CD4-positive, alpha-beta T cell treated with Interleukin-21 for 1 hour (primary cell): ENCODE measurements at places on chromosomes 1 and 21.

DNA sequence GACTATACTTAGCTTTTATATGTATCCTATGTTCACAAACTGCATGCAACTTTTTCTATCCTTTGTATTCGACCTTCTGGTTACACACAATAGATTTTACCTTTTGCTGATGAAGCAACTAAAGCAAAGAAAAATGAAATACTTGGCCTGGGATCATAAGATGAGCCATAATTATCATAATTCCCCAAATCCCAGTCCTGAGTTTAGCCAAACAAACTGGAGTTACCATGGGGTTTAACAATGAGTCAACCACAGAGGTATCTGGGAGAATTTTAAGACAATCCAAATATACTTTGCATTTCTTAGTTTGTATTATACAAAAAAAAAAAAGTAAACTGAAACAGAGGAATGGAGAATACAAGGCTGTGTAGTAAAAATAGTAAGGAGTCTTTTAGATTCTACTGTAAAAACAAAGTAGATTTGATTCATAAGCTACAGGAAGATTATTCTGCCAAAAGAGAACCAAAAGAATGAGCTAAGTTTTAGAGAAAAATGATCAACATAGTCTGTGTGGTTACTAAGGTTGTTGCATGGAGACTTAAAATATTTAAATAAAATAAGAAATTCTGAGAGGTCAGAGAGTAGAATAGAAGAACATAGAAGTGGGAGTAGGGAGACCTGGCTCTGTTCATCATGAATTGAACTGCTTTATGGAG is 60.4 kb upstream of the GORAB start:
- no peak for DNase-seq

DNA sequence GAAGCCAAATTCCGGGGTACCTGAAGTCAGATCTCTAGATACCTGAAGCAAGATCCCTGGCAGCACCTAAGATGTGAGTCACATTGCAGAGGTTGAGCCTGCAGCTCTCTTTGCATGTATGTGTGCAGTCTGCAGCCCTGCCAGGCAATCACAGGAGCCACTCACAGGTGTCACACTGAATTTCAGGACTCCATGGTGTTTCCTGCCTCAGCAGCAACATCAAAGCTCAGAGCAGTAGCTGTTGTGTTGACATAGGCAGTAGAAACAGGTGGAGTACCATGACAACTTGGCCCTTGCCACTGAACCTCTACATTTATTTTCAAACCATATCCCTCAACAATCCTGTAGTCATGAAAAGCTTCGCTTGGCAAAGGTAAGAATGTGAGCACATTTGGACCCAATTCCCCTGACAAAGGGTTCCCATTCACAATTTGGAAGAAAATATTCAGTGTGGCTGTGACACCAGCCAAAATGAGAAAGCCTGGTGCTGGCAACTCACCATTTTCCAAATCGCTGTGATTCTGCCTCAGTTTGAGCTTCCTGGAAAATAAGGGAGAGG is 419.8 kb upstream of the NFIA start:
- no peak for DNase-seq

GRCh38 chr1:236821091-236821627 is 26.1 kb downstream of the MTR start:
- DNase-seq, result no peak

DNA sequence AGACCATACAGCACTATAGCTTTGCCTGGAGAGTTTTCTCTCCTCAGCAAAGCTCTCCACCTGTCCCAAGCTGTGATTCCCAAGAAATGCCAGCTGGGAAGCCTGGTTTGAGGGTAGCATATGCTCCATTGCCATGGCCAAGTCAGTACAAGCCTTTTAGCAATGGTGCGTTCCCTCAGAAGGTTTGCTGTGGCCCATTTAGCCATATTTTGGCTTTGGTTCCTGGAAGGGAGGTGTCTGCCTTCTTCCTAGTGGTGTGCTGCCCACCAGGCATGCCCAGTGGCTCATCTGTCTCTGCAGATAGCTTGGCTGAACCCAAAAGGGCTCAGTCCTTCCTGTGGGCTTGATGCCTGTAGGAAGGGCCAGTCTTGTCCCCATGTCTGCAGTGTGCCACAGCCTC is 32.4 kb downstream of the GALNT2 start:
- DNase-seq, result no peak

- DNase-seq, result no peak
Observed at GRCh38 chr1:222833356-222833876, 18.6 kb downstream of the DISP1 start.

GRCh38 chr1:77742011-77742555 is 17.6 kb downstream of the USP33 start:
- no peak for DNase-seq

DNA sequence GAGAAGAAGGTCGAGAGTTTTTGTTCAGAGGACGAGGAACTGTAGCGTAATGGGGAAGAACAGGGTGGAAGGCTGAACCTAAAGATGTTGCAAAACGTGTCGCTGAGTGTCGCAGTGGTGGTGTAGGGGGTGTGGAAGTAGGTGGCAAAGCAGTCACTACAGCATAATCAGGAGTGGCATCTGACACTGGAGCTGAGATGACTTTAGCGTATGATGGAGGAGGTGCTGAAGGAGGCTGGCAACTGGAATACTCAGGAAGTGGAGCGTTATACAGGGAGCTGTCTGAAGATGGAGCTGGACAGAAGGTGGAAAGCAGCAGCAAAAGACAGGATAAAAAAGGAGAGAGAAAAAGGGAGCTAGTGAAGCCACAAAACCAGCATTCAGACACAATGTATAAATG is 89.9 kb upstream of the LBR start:
- no peak for DNase-seq

DNA sequence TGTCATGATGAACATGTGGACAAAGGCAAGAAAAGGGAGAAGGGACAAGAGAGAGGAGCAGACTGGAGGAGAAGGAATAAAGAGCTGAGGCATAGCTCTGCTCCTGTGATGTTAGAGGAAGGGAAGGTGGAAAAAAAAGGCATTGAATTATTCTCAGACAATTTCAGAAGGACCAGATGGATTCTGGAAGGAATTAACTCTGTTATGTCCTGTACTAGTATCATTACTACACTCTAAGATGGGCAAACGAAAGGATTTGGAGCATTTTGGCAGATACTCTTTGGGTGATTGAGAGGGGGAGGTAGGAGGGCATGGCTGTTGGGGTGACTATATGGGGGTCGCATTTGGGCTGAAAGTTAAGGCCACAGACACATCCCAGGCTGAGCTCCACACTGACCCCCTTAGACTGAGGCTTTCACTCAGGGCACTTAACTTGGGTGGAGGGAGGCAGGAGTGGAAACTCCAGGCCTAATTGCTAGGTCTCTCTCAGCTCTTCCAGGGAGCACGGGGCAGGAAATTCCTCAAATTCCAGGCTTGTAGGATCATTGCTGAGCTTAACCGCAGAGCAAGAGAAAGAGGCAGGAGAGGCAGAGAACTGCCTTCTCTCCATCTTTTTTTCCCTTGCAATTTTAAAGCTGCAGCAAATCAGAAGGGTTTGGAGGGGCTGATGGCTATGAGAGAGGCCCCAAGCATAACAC is 25.9 kb downstream of the KIRREL1 start:
- no peak for DNase-seq
